Trophoblast cell (in vitro differentiated cells and primary cell): ENCODE measurements at places on chromosomes 5 and 9.

DNA sequence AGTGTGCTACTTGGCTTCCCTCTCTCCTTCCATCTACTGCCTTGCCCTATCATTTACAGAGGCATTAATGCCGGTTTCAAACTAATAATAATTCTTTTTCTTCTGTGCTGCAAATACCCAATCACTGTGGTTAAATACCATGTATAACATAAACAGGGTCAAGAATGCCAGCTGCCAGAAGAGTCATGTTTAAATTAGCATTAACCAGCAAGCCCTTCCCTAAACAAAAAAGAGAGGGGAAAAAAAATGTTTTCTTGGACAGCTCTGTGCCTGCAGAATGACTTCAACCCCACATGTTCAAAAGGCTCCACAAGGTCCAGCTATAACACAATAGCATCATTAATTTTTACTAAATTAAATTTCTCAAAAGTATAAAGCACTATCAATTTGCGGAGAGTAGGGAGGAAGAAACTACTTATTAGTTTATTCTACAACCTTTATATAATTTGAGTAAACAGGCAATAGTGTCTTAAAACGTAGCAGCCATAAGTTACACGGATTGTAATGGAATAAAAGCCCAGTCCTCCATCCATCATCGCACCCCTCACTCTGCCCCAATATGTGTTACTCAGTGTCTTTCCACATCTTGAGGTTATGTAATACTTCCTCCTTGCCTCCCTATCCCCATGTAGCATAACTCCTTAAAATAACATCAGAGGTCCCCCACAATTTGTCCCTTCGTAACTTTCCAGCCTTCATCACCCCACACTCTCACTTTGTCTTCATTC, 3.9 kb downstream of the LPAR1 start:
- no peak for DNase-seq

GRCh38 chr5:65611524-65611923, 12.6 kb downstream of the TRIM23 start:
- DNase-seq: peak; percentile 73

DNA sequence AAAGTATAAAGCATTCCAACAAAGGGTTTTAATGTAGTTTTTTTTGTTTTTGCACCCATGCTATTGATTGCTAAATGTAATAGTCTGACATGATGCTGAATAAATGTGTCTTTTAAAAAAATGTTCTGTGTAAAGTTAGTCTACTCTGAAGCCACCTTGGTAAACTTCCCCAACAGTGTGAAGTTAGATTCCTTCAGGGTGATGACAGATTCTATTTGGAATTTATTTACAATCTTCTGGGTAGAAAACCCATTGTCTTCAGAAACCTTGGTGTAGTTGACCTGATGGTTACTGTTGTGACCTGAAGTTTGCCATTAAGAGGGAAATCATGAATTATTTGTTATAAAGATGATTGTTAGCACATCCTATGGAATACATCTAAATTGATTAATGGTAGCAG, 64.7 kb upstream of the TRPC7 start:
- no peak for DNase-seq

GRCh38 chr9:93134740-93135444, 841 bp upstream of the NINJ1 start:
- DNase-seq: no peak

GRCh38 chr5:57033103-57033502, 81.2 kb upstream of the MIER3 start:
- no peak for DNase-seq

GRCh38 chr9:121568343-121569265, 69.0 kb upstream of the GGTA1 start:
- DNase-seq: no peak

DNA sequence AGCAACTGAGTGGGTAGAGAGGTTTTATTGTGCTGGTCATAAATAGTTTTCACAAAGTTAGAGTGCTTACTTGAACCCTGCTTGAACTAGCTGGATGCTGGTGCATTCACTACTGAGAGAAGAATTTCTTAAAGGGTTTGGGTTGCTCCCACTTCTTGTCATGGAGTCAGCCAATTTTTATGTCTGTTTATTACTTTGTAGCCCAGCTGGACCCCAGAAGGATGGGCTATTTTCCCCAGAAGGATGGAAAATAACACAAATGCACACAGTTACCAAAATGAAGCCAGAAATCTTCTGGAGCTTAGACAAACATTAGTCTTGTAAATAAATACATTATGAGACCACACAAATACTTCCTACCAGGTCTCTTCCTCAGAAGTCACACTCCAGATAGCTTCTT, 480.8 kb upstream of the TNC start:
- no peak for DNase-seq

DNA sequence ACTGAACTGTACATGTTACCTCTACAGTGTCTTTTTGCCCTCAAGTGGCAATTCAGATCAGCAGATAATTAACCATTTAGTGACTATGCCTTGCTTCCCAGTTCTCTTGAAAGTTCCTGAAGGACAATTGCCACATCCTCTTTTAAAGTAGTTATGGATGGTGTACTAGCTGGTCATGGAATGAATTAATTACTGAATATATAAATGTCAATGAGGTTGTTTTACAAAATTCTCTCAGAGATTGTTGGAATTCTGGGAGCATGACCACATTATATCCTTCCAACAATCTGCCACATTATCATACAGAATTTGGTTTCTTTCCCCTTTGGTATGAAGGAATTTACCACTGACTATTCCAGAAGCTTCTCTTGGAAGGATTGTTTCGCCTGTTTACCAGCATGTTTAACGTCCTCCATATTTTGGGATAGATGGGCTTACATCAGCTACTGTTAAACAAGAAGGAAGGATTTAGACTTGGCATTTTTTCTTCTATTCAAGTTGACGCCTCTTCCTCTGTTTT, 176.4 kb downstream of the CD180 start:
- DNase-seq: no peak
